Epithelial cell of umbilical artery (primary cell): ENCODE measurements at places on chromosomes 1 and 21. TPM values are rescaled to one million over a fixed set of nuclear protein-coding genes. Genes with fewer than 3 reads are reported as not detected.

Gene HCRTR1
- under 0.01 and 1.1 TPM in 2 replicates for total RNA-seq

Gene SRGAP2B
- total RNA-seq: 66.6 and 91.3 TPM in 2 replicates

Gene CBR3
- total RNA-seq: 11.0 and 17.3 TPM in 2 replicates

Gene DDR2
- 6.8 and 16.7 TPM in 2 replicates for total RNA-seq

Gene PTCH2
- total RNA-seq: 0.30 TPM in 1 of 2 replicates, not detected in the other
